ENCODE measurements at places on chromosomes 6 and 20. TPM values are rescaled to one million over a fixed set of nuclear protein-coding genes. Genes with fewer than 3 reads are reported as not detected.
A peak's percentile ranks its signal among the peaks of the same experiment; 100 is the strongest.

GRCh38 chr20:55449091-55449490 is 556.2 kb downstream of the CBLN4 start:
- H3K4me3 ChIP-seq, result no peak overlapping the region
- H3K36me3 ChIP-seq, result no peaks in the 10 kb centered on the region
- no peak for DNase-seq

DNA sequence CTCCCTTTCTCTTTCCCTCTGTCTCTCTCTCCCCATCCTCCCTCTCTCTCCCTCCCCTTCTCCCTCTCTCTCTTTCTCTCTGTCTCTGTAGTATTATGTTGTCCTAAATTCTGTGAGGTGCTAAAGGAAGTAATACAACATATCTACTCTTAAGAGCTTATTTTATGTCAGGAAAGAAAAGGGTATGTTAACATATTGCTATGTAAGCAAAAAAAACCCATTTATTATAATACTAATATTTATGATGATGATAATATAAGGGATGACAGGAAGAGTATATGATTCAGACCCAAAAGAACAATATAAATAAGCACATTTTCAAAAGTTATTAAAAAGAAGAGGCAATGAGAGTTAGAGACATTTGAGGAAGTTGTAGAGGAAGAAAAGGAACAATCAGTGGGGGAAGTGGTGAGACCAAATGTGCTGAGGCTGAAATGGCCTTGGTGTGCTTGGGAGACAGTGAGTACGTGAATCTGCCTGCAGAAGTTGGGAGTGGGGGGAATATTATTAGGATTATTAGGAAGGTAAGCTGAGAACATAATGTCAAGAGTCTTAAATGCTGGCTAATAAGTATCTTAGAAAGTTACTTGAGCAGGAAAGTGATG is 303.6 kb upstream of the FERMT1 start:
- no peak for DNase-seq
- no peaks in the 10 kb centered on the region for H3K4me1 ChIP-seq
- H3K36me3 ChIP-seq, result no peaks in the 10 kb centered on the region
- no peak overlapping the region for H3K4me3 ChIP-seq
- no peaks in the 10 kb centered on the region for H3K27me3 ChIP-seq

GRCh38 chr6:168247443-168248147 is 72.0 kb downstream of the DACT2 start:
- peak; percentile 69 for DNase-seq
- no peaks in the 10 kb centered on the region for H3K36me3 ChIP-seq
- peaks cover 8% of the 10 kb centered on the region for H3K4me1 ChIP-seq

- no peak overlapping the region for H3K27ac ChIP-seq
- H3K36me3 ChIP-seq, result no peaks in the 10 kb centered on the region
- no peaks in the 10 kb centered on the region for H3K4me1 ChIP-seq
- no peaks in the 10 kb centered on the region for H3K27me3 ChIP-seq
- no peak overlapping the region for H3K4me3 ChIP-seq
- no peak for DNase-seq
These were observed 106.2 kb downstream of the DTD1 start for GRCh38 chr20:18694071-18694470.

GRCh38 chr6:152356662-152357061 is 280.5 kb downstream of the SYNE1 start:
- no peaks in the 10 kb centered on the region for H3K4me1 ChIP-seq
- H3K27ac ChIP-seq, result no peak overlapping the region
- no peak overlapping the region for H3K4me3 ChIP-seq
- no peak for DNase-seq
- no peaks in the 10 kb centered on the region for H3K27me3 ChIP-seq

DNA sequence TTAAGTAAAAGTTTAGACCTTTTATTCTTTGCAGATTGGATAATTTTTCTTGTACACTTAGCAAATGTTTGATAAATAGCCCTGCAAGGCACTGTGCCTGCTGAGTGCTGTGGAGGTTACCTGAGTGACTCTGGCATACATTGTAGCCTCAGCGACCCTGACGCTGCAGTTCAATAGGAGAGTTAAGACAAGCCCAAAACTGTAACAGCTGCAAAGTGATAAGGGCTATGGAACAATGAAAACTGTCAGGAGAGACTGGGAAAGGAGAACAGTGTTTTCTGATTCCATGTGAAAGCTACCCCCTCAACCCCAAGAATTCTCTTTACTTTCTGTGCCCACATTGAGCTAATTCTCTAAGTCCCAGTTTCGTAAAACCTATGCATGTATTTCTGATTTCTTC is 22.2 kb downstream of the HIVEP1 start:
- H3K27me3 ChIP-seq, result no peaks in the 10 kb centered on the region
- no peak overlapping the region for H3K4me3 ChIP-seq
- no peak overlapping the region for H3K27ac ChIP-seq
- peaks cover 9% of the 10 kb centered on the region for H3K4me1 ChIP-seq

GRCh38 chr6:28462401-28462800 is 19.1 kb upstream of the ZSCAN23 start:
- H3K4me3 ChIP-seq, result no peak overlapping the region
- peaks cover 24% of the 10 kb centered on the region for H3K27me3 ChIP-seq
- no peak for DNase-seq
- no peaks in the 10 kb centered on the region for H3K4me1 ChIP-seq
- no peak overlapping the region for H3K27ac ChIP-seq
- H3K36me3 ChIP-seq, result no peaks in the 10 kb centered on the region

- H3K27me3 ChIP-seq, result no peaks in the 10 kb centered on the region
- H3K36me3 ChIP-seq, result no peaks in the 10 kb centered on the region
- DNase-seq, result no peak
- H3K27ac ChIP-seq, result no peak overlapping the region
- peaks cover 14% of the 10 kb centered on the region for H3K4me1 ChIP-seq
These were observed 2.1 kb downstream of the EPM2A start for GRCh38 chr6:145733207-145733606.

GRCh38 chr20:45011108-45011526 is 44.8 kb downstream of the STK4 start:
- no peak overlapping the region for H3K27ac ChIP-seq
- H3K27me3 ChIP-seq, result no peaks in the 10 kb centered on the region
- no peaks in the 10 kb centered on the region for H3K4me1 ChIP-seq
- no peak overlapping the region for H3K4me3 ChIP-seq

GRCh38 chr6:130848945-130849344 is 21.7 kb downstream of the SMLR1 start:
- DNase-seq, result no peak
- no peak overlapping the region for H3K4me3 ChIP-seq
- H3K36me3 ChIP-seq, result no peaks in the 10 kb centered on the region
- H3K27ac ChIP-seq, result no peak overlapping the region
- H3K27me3 ChIP-seq, result no peaks in the 10 kb centered on the region

DNA sequence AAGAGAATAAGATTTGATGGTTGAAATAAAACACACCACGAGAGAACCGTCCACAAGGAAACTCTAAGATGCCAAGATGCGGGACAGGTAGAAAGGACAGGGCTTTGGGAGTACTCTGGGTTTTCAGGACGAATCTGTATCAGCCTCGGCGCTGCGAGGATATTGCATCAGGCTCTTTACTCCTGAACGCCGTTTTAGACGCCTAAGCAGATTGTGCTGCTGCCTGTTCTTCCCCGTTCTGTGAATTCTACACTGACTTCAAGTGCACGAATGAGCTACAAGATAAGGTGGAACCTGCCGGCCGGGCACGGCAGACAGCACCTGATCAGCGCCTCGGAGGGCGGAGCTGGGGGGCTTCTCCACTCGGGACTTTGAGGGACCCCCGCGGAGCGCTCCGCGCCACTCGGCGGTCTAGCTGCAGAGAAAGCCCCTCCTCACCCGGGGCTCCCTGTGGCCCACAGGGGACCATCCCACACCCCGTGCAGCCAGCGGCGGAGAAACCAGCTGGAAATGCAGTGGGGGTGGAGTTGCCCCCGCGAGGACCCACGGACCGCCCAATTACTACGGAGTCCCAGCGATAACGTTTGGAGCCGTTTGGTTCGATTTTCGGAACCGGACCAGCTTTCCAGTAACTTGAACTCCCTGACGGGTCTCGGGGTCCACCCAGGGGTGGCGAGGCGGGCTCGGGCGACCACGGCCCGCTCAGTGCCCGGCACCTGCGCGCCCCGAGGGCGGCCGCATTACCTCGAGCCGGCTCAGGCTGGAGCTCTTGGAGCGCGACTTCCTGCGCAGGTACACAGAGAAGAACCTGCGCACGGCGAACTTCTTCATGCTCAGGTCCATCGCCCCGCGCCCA is 646 bp downstream of the RPS6KA2 start:
- no peaks in the 10 kb centered on the region for H3K27me3 ChIP-seq
- H3K36me3 ChIP-seq, result no peaks in the 10 kb centered on the region
- peak overlapping the region; percentile 80 for H3K4me3 ChIP-seq
- H3K4me1 ChIP-seq, result peaks cover 42% of the 10 kb centered on the region
- H3K27ac ChIP-seq, result peak overlapping the region; percentile 90
- peak; percentile 77 for DNase-seq

SLC52A3 gene
- 3.6 TPM for total RNA-seq

PAX1 gene
- total RNA-seq, result not detected

BNIP5 gene
- total RNA-seq, result not detected

CDH4 gene
- 0.23 TPM for total RNA-seq

PNLDC1 gene
- 0.49 TPM for total RNA-seq

ILRUN gene
- total RNA-seq, result 101 TPM

ZNF217 gene
- total RNA-seq, result 30.9 TPM

ZNF337 gene
- 14.6 TPM for total RNA-seq

Data from upper lobe of right lung (tissue), 1 donor.